ENCODE measurements at places on chromosomes 4 and X. TPM values are rescaled to one million over a fixed set of nuclear protein-coding genes. Genes with fewer than 3 reads are reported as not detected.

- H3K36me3 ChIP-seq, result no peaks in the 10 kb centered on the region
- no peak overlapping the region for H3K27ac ChIP-seq
- no peak for DNase-seq
- H3K27me3 ChIP-seq, result no peaks in the 10 kb centered on the region
- H3K4me1 ChIP-seq, result no peaks in the 10 kb centered on the region
These were observed 85.2 kb downstream of the SLC16A2 start for GRCh38 chrX:74506317-74507115.

GRCh38 chr4:101818362-101818761, 27.8 kb downstream of the BANK1 start:
- H3K36me3 ChIP-seq, result no peaks in the 10 kb centered on the region
- no peak for DNase-seq
- no peaks in the 10 kb centered on the region for H3K4me1 ChIP-seq
- no peak overlapping the region for H3K27ac ChIP-seq

DNA sequence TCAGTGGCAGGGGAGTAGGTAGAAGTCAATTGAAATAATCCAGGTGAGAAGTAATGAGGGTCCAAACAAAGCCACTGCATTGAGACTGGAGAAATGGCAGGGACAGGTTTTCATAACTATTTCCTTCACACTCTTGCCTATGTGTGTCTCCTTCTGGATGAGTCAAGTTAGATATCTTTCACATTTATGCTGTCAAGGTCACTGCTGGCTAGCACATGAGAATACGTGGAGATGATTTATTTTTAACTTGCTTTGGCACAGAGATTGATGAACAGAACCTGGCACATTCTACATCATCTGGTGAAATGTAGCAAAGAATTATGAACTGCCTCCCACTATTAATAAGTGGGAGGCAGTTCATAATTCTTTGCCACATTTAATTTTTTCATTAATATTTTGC, 66.7 kb upstream of the BOD1L1 start:
- H3K27me3 ChIP-seq, result peaks cover 2% of the 10 kb centered on the region
- no peaks in the 10 kb centered on the region for H3K36me3 ChIP-seq
- H3K4me1 ChIP-seq, result no peaks in the 10 kb centered on the region

DNA sequence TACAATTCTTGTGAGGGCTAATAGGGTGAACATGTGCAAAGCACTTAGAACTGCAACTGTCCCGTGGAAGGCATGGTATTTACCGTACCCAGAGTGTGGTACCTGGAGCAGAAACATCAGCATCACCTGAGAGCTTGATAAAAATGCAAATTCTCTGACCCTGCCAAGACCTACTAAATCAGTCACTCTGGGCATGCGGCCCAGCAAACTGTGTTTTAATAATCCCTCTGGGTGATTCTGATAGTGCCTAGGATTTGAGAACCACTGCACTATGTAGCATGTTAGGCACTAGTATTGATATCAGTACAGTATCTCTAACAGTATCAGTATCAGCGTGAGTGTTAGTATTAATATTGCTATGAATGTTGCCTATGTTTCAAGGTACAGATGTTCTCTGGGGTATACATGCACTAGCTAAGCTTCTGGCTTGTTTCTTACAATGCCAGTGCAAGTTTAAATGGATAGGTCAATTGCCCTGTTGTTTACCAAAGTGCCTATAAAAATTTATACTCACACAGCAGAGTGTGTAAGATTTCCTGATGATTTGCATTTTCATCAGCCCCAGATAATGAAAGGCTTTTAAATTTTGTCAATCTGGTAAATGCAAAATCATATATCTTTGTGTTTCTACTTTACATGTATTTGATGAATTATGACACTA, 354.0 kb downstream of the HS3ST1 start:
- no peaks in the 10 kb centered on the region for H3K36me3 ChIP-seq
- H3K27ac ChIP-seq, result no peak overlapping the region
- DNase-seq, result no peak
- H3K4me1 ChIP-seq, result peaks cover 3% of the 10 kb centered on the region
- no peak overlapping the region for H3K4me3 ChIP-seq

- no peak overlapping the region for H3K4me3 ChIP-seq
- no peak overlapping the region for H3K27ac ChIP-seq
- no peaks in the 10 kb centered on the region for H3K36me3 ChIP-seq
- H3K4me1 ChIP-seq, result no peaks in the 10 kb centered on the region
- H3K27me3 ChIP-seq, result no peaks in the 10 kb centered on the region
These were observed 1495.1 kb downstream of the C4orf33 start for GRCh38 chr4:130591091-130591490.

- H3K27ac ChIP-seq, result no peak overlapping the region
- H3K4me1 ChIP-seq, result no peaks in the 10 kb centered on the region
- no peak for DNase-seq
- H3K36me3 ChIP-seq, result no peaks in the 10 kb centered on the region
These were observed 185.6 kb upstream of the BANK1 start for GRCh38 chr4:101604976-101605375.

GRCh38 chrX:39693298-39693697, 404.5 kb downstream of the BCOR start:
- no peak for DNase-seq
- H3K27me3 ChIP-seq, result no peaks in the 10 kb centered on the region
- no peaks in the 10 kb centered on the region for H3K4me1 ChIP-seq
- H3K36me3 ChIP-seq, result no peaks in the 10 kb centered on the region
- no peak overlapping the region for H3K4me3 ChIP-seq
- no peak overlapping the region for H3K27ac ChIP-seq

GRCh38 chr4:10832806-10833628, 148.4 kb upstream of the CLNK start:
- H3K4me1 ChIP-seq, result no peaks in the 10 kb centered on the region
- no peak overlapping the region for H3K4me3 ChIP-seq
- no peaks in the 10 kb centered on the region for H3K36me3 ChIP-seq
- DNase-seq, result no peak

GRCh38 chr4:2817701-2818350, 24.9 kb downstream of the SH3BP2 start:
- H3K4me1 ChIP-seq, result no peaks in the 10 kb centered on the region
- no peak overlapping the region for H3K27ac ChIP-seq
- no peaks in the 10 kb centered on the region for H3K27me3 ChIP-seq
- H3K4me3 ChIP-seq, result peak overlapping the region; percentile 29
- no peak for DNase-seq

- no peak overlapping the region for H3K27ac ChIP-seq
- H3K4me1 ChIP-seq, result no peaks in the 10 kb centered on the region
- no peaks in the 10 kb centered on the region for H3K36me3 ChIP-seq
- no peak overlapping the region for H3K4me3 ChIP-seq
- no peak for DNase-seq
- no peaks in the 10 kb centered on the region for H3K27me3 ChIP-seq
These were observed 825.8 kb upstream of the LCORL start for GRCh38 chr4:18847249-18847890.

- H3K4me1 ChIP-seq, result no peaks in the 10 kb centered on the region
- DNase-seq, result no peak
- H3K4me3 ChIP-seq, result no peak overlapping the region
- H3K27ac ChIP-seq, result no peak overlapping the region
- no peaks in the 10 kb centered on the region for H3K27me3 ChIP-seq
These were observed 157.1 kb upstream of the FTHL17 start for GRCh38 chrX:31228909-31229308.

- no peaks in the 10 kb centered on the region for H3K4me1 ChIP-seq
- H3K27ac ChIP-seq, result no peak overlapping the region
- no peak for DNase-seq
- no peaks in the 10 kb centered on the region for H3K27me3 ChIP-seq
- H3K36me3 ChIP-seq, result no peaks in the 10 kb centered on the region
These were observed 34.4 kb upstream of the TET2 start for GRCh38 chr4:105112274-105112673.

DNA sequence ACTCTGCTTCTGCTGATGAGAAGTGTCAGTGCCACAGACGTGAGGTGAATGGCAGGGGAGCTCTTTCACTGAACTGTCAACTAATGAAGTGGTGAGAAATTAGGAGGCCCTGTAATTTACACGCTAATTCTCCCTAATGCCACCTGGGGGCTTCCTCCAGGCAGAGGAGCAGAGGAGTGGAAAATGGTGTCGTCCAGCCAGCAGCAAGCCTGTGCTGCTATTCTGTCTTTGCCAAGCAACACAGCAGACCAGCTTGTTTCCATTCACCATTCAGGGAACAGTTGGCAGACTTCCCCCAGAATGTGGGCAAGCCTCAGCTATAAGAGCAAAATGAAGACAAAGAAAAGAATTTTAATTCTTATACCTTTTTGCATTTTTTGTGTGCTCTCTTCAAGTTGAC, 245.2 kb upstream of the TET2 start:
- no peaks in the 10 kb centered on the region for H3K4me1 ChIP-seq
- H3K4me3 ChIP-seq, result no peak overlapping the region
- no peak overlapping the region for H3K27ac ChIP-seq
- DNase-seq, result no peak
- H3K36me3 ChIP-seq, result no peaks in the 10 kb centered on the region

GRCh38 chr4:162839814-162840213, 326.9 kb downstream of the NAF1 start:
- H3K27ac ChIP-seq, result no peak overlapping the region
- no peak overlapping the region for H3K4me3 ChIP-seq
- DNase-seq, result no peak
- H3K36me3 ChIP-seq, result no peaks in the 10 kb centered on the region
- H3K4me1 ChIP-seq, result no peaks in the 10 kb centered on the region
- H3K27me3 ChIP-seq, result no peaks in the 10 kb centered on the region

SHOX gene
- not detected for total RNA-seq

AVPR2 gene
- 3.0 TPM for total RNA-seq

SERTM2 gene
- not detected for total RNA-seq
